Activated naive CD8-positive, alpha-beta T cell treated with anti-CD3 and anti-CD28 coated beads, Interleukin-2, amount 50 U/mL, for 24 hours (primary cell): ENCODE measurements at places on chromosomes 4 and X.

DNA sequence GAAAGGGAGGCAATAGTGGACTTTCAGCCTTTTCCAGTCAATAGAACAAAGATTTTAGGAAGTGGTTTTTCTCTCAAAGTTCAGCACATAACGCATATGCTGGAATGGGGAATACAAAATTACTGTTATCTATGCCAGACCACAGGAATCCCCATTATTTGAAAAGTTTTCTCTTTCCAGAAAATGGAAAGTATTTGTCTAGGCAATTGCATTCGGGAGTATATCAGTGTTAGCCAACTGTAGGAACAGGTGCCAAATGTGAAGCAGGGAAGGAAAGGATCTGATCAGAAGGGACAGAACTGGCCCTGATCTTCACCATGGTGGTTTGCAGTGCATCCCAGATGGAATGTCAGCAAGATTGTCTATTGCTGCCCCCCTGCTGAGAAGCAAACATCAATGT lies 213.6 kb downstream of the CPE start:
- H3K27ac ChIP-seq: no peak overlapping the region
- no peaks in the 10 kb centered on the region for H3K4me1 ChIP-seq
- H3K27me3 ChIP-seq: no peaks in the 10 kb centered on the region
- no peak for DNase-seq
- H3K4me3 ChIP-seq: no peak overlapping the region

DNA sequence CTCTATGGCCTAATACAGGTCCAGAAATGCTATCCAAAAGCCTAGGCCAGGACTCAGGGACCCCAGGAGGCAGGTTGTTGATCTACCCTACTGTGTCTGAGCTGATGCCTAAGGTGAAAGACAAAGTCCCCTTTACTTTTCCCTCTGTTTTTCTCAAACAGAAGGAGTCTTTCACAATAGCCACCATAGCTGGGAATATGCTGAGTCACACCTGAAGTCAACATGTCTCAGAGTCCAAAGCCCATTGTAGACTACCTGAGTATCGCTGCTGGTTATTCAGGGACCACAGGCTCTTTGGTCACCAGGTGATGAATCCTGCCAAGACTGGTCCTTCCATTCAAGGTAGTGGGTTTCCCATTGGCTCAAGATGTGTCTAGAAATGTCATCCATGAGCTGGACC lies 562.2 kb downstream of the ACTRT1 start:
- no peak for DNase-seq
- no peaks in the 10 kb centered on the region for H3K27me3 ChIP-seq
- H3K4me3 ChIP-seq: no peak overlapping the region
- H3K27ac ChIP-seq: no peak overlapping the region

DNA sequence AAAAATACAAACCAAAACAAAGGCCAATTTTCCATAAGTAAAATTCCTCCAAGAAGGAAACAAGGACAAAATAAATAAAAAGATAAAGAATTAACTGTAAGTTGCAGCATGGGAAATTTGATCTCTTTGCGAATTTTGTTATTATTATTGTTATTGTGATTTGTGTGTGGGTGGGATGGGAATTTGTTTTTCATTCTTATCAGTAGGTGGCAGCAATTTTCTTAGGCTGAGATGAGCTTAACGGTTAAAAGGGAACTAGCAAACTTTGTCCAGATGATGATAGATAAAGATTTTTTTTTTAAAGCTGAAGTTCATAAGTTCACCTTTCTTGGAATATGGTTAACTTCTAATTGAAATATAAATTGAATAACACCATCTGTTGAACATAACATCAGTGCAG lies 83.2 kb upstream of the IL1RAPL2 start:
- no peak overlapping the region for H3K27ac ChIP-seq
- no peaks in the 10 kb centered on the region for H3K27me3 ChIP-seq
- no peak for DNase-seq
- H3K4me3 ChIP-seq: no peak overlapping the region

DNA sequence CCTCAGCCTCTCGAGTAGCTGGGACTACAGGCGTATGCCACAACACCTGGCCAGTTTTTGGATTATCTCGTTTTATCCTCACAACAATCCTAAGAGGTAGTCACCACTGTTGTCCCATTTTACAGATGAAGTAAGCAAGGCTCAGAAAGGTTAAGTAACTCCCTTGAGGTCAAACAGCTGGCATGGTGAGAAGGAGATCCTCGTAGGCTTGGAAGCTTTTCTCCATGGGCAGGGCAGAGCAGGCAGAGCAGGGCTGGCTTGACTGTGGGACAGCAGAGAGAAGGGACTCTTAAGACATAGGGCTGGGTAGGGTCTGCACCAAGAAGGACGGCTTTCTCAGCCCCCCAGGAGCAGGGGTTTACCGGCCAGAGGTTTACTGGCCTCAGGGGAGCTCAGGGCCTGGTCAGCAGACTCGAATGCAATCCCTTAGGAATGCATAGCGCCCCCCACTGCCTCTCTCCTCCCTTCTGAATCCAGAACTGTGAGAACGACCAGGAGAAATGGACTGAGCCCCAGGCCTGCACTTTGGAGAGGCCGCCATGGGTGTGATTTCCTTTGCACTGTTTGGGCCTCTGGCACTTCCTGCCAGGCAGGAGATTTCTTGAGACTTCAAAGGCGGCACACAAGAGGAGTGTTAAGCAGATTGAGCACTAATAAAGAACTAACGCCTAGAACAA lies 14.0 kb upstream of the CDKN2AIP start:
- no peak overlapping the region for H3K4me3 ChIP-seq
- H3K36me3 ChIP-seq: no peaks in the 10 kb centered on the region
- DNase-seq: peak; percentile 11
- H3K4me1 ChIP-seq: peaks cover 30% of the 10 kb centered on the region

DNA sequence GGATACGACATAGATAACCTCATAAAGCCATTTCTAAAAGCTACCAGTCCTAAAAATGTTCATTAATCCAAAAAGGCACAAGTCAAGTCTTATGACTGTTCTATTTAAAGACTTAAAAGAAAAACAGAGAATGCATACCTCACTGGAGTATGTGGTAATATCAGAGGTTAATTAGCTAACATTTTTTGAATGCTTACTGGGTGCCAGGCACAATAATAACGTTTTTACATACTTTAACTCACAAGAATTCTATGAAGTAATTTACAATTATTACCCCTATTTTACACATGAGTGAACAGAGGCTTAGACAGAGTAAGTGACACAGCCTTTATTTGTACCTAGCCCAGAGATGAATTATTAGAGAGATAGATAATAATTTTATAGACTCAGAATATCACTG lies 207.5 kb downstream of the PDGFC start:
- H3K36me3 ChIP-seq: no peaks in the 10 kb centered on the region
- no peaks in the 10 kb centered on the region for H3K4me1 ChIP-seq
- no peaks in the 10 kb centered on the region for H3K27me3 ChIP-seq
- H3K4me3 ChIP-seq: no peak overlapping the region
- DNase-seq: no peak
- H3K27ac ChIP-seq: no peak overlapping the region

DNA sequence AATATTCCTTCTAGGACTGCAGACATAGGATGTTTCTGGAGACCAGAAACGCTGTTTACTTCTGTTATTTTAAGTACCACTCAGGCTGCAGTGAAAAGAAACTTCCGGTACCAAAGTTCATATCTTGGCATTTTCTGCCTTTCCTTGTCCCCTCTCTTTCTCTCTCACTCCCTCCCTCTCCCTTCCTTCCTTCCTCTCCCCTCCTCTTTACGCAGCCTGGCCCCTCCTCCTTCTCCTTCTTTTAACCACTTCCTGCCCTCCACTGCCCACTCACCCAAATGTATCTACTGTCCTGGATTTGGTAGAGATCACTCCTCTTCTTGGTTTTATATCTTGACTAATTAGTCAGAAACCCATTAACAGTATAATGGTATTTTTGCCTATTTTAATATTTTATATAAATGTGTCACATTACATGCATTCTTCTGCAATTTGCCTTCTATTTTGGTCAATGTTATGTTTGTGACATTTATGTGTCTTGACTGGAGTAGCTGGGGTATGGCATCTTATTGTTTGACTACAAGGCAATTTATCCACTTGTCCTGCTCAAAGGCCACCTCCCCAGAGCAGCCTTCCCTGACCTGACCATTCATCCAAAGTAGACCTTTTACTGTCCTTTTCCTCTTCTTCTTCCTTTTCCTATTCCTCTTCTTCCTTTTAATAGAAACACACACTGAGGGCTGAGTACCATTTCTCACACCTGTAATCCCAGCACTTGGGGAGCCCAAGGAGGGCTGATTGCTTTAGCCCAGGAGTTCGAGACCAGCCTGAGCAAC lies 56.9 kb downstream of the BCOR start:
- H3K36me3 ChIP-seq: no peaks in the 10 kb centered on the region
- H3K4me1 ChIP-seq: peaks cover 22% of the 10 kb centered on the region
- no peak overlapping the region for H3K27ac ChIP-seq
- no peak overlapping the region for H3K4me3 ChIP-seq
- H3K27me3 ChIP-seq: no peaks in the 10 kb centered on the region

GRCh38 chr4:184587701-184588100 lies 61.5 kb downstream of the CASP3 start:
- no peaks in the 10 kb centered on the region for H3K36me3 ChIP-seq
- H3K4me3 ChIP-seq: no peak overlapping the region
- no peaks in the 10 kb centered on the region for H3K27me3 ChIP-seq

GRCh38 chr4:183872531-183872930 lies 32.6 kb upstream of the STOX2 start:
- H3K27me3 ChIP-seq: no peaks in the 10 kb centered on the region
- H3K36me3 ChIP-seq: no peaks in the 10 kb centered on the region
- H3K27ac ChIP-seq: no peak overlapping the region
- no peak overlapping the region for H3K4me3 ChIP-seq

DNA sequence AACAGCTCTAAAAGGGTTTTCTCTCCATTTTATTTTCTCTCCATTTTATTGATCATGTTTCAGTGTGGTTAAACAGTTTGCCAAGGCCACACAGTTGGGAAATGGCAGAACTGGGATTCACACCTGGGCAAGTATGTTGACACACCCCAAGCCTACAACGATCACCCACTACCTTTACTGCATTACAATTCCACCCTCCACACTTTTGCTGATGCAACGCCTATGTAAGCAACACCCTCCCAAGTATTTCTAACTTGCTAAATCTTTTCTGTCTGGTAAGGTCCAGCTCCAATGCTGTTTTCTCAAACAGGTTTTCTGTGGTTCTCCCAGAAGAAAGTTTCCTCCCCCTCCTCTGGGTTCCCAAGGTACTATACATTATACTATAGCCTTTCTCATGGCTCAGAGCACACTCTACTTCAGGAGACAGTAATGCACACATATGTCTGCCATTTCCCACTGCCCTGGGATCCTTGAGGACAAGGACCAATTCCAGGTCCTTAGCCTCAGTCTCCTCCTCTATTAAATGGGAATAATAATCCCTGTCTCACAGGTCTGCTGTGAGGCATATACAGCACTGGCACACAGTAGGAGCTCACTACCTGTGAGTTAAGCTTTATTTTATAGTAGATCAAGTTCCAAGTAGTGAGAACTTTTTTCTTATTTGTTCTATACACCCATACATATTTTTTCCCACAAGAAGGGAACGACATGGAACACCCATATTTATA lies 27.9 kb downstream of the IQSEC2 start:
- H3K4me3 ChIP-seq: no peak overlapping the region
- no peaks in the 10 kb centered on the region for H3K4me1 ChIP-seq
- H3K36me3 ChIP-seq: no peaks in the 10 kb centered on the region
- no peak overlapping the region for H3K27ac ChIP-seq
- no peaks in the 10 kb centered on the region for H3K27me3 ChIP-seq
- DNase-seq: no peak

GRCh38 chrX:3076416-3076991 lies 35.2 kb downstream of the ARSF start:
- H3K27ac ChIP-seq: no peak overlapping the region
- DNase-seq: no peak
- no peak overlapping the region for H3K4me3 ChIP-seq
- H3K27me3 ChIP-seq: peaks cover 3% of the 10 kb centered on the region
- H3K4me1 ChIP-seq: no peaks in the 10 kb centered on the region
- no peaks in the 10 kb centered on the region for H3K36me3 ChIP-seq

GRCh38 chr4:153787061-153787560 lies 1.8 kb downstream of the SFRP2 start:
- H3K4me1 ChIP-seq: peaks cover 36% of the 10 kb centered on the region
- no peaks in the 10 kb centered on the region for H3K36me3 ChIP-seq
- H3K4me3 ChIP-seq: no peak overlapping the region
- DNase-seq: no peak

DNA sequence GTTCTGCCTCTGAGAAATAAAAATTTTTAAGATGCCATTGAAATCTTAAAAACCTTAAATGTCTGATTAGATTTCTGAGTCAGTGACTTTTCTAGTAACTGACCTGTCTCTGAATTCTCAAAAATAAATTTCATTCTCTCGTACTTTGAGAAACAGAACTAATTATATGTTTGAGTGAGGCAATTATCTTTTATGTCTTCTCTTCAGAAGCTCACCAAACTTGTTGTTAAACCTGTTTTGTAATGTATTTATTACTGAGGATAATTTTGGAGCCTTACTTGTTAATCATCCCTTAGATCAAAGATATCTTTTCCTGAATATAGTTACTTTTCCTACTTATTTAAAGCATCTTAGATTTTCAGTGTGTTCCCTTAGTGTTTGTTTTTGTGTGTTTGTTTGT lies 64.5 kb upstream of the MMAA start:
- DNase-seq: no peak
- H3K36me3 ChIP-seq: no peaks in the 10 kb centered on the region
- H3K4me3 ChIP-seq: no peak overlapping the region

GRCh38 chr4:174358829-174359228 lies 75.1 kb downstream of the CEP44 start:
- H3K4me3 ChIP-seq: no peak overlapping the region
- H3K27me3 ChIP-seq: peaks cover 22% of the 10 kb centered on the region
- no peaks in the 10 kb centered on the region for H3K36me3 ChIP-seq
- peaks cover 13% of the 10 kb centered on the region for H3K4me1 ChIP-seq
- H3K27ac ChIP-seq: no peak overlapping the region
- DNase-seq: no peak

GRCh38 chr4:109011241-109012026 lies 248.6 kb upstream of the ETNPPL start:
- H3K4me1 ChIP-seq: no peaks in the 10 kb centered on the region
- H3K27ac ChIP-seq: no peak overlapping the region
- H3K4me3 ChIP-seq: no peak overlapping the region
- no peaks in the 10 kb centered on the region for H3K36me3 ChIP-seq
- peaks cover 2% of the 10 kb centered on the region for H3K27me3 ChIP-seq
- DNase-seq: no peak

DNA sequence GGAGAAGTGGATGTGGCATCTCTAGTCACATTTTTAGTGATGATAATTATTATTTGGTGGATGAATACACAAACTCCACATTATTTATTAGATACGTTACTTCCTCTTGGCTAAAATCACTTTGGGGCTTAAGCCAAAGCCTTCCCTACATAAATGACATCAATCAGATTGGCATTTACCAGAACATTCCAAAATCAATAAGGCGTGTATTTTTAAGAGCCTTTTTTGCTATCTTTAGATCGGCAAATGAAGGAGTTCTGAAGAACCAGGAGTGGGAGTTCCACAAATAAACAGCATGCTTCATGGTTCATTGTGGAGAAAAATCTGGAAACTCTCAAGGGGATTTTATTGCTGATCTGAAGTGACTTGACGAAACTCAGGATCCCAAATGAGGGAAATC lies 89.7 kb downstream of the AMELX start:
- H3K27ac ChIP-seq: no peak overlapping the region
- no peak for DNase-seq
- no peaks in the 10 kb centered on the region for H3K36me3 ChIP-seq
- H3K27me3 ChIP-seq: no peaks in the 10 kb centered on the region
